LNCaP clone FGC (cell line): ENCODE measurements at places on chromosomes 16 and 17.

DNA sequence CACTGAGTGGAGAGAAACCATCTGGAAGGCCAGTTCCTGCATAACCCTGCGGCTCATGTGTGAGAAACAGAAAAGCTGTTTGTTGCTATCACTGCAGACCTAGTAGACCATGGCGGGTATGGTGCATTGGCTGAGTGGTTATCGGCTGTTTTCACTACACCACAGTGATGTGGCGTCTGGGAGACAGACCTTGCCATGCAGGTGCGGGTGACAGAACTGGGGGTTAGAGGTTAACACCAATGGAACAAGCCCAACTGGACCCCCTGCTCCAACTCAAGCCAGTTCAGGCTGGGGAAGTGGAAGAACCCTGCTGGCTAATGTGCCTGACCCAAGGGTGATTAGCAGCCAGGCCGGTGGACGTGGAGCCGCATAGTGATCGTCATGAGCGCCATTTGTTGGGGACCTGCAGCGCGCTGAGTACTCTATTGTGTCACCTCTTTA, 91.9 kb downstream of the IRF8 start:
- DNase-seq: no peak

DNA sequence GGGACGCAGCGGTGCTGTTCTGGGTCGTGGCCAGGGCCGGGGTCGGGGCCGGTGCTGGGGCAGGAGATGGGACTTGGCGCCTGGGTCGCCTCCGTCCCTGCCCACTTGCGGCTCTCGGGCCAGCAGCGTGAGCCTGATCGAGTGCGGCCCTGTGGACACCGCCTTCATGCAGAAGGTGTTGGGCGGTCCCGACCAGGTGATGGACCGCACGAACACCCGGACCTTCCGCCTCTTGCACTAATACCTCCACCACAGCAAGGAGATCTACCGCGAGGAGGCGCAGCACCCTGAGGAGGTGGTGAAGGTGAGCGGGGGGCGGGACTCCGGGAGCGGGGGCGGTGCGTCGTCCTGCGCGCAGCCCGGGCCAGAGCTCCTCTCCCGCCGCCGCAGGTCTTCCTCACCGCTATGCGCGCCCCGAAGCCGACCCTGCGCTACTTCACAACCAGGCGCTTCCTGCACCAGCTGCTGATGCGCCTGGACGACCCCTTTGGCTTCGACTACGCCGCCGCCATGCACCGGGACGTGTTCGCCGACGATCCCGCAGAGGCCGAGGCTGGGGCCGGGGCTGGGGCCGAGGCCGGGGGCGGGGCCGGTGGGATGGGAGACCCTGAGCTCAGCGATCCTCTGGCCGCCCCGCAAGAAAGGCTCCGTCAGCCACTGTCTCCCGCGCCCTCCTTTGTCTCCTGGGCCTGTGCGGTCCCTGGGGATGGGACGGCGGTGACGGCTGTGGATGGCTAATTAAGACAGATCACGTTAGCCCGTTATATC, 4.5 kb upstream of the HSD17B1 start:
- no peak for DNase-seq

DNA sequence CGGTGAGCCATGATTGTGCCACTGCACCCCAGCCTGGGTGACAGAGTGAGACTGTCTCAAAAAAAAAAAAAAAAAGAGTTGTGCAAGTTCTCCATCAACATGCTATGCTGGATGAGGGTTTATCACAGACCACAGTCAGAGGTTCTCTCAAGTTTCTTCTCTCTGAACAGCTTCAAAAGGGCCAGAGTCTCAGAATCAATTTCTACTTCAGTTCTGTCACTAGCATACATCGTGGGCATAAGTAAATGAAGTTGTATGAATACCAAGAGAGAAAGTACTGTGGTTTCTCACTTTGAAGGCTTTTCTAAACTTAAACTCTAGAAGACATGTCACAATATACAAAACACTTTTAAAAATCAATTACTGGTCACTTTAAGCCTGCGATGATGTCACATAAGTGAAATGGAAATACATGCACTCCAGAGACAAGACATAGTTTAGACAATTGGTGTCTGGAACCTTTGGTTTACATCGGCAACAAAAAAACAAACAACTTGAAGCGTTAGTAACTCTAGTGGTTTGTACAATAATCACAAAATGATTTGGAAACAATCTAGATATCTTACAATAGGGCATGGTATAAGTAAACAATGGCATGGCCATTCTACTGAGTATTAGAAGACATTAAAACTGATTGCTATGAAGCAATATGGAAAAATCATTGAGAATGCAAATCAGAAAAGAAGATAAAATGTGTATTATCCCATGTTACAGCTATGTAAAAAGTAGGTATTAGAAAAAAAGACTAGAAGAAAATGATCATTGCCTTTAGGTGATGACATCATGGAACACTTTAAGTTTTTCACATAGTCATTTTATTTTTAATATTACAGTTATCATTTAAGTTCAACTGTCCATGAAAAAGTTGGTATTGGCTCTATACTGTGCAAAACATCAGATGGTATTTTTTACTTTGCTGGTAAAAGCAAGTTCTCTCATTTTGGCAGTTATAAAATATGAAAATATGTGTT, 232.3 kb downstream of the ZFHX3 start:
- DNase-seq: no peak

DNA sequence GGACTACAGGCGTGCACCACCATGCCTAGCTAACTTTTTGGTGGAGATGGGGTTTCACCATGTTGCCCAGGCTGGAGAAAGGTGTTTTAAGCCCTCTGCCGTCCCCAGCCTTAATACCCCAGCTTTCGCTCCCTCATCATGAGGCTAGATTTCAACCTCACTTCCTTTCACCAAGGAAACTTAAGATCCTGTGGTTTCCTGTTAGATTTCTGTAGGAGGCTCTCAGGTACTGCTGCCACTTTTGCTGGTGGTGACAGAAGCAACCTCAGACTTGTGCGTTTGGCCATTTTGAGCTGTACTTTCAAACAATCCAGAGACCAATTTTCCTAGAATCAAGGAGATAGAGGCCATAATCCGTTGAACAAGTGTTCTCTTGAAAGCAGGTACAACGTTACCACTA, 36.2 kb downstream of the MPHOSPH6 start:
- no peak for DNase-seq

GRCh38 chr16:11370084-11370931, 25.0 kb downstream of the RMI2 start:
- no peak for DNase-seq

DNA sequence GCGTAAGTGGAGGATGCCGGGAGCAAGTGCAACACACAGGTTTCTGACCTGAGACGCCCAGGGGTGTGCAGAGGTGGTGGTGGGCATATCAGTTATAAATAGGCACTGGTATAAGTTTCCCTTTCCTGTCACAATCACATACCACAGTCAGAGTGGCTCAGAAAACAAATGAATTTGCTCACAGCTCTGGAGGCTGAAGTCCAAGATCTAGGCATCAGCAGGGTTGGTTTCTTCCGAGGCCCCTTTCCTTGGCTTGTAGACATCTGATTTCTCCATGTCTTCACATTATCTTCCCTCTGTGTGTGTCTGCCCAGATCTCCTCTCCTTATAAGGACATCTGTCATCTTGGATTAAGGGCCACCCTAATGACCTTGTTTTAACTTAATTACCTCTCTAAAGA, 250.5 kb upstream of the TNRC6C start:
- no peak for DNase-seq

GRCh38 chr16:78487471-78487870, 388.0 kb downstream of the WWOX start:
- DNase-seq: no peak

DNA sequence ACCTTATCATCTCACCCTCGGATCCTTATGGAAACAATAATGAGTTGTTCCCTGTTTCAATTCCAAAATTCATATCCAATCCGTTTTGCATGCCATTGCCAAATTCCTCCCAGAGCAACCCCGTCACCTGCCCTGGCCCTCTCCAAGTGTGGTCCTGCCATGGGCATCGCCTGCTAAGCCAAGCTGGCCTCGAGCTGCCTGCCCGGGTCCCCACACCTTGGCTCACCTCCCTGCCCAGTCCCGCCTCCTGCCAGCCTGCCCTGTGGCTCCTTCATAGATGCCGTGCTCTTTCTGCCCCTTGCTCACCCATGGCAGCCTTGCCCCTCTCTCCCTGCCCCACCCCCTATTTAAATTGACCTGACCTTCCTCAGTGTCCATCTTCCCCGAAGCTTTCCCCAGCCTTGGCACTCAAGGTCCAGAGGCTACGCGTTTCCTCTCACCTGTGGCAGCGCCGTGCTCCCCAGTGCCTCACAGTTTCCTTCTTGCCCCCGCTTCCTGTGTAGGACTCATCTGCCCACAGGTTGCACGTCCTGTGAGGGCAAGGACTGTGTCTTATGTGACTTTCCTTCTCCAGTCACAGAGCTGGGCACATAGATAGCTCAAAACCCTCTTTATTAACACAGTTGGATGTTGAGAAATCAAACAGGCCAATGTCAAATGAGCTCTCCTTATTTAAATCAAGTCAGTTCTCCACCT, 12.7 kb downstream of the MAPT start:
- DNase-seq: no peak

DNA sequence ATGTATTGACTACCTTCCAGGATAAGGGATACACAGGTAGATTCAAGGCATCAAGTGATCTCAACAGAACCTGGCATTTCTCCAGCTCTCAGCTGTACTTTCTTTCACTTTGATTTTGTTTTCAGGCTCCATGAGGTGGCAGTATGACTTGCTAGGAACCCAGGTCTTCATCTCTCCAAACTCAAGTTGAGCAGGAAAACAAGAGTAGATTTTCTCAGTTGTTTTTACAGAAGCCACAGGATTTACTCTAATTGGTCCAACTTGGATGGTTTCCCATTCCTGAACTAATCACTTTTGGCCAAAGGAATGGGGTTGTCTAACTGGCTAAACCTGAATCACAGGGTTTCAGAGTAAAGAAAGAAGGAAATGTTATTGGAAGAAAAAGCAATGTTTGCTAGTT, 146.6 kb downstream of the TRIM37 start:
- DNase-seq: peak; percentile 91

GRCh38 chr16:1770328-1771187, 785 bp downstream of the NME3 start:
- peak; percentile 90 for DNase-seq

- no peak for DNase-seq
Observed at GRCh38 chr17:57801044-57801711, 48.7 kb downstream of the MRPS23 start.

- DNase-seq: peak; percentile 2
Observed at GRCh38 chr17:9291912-9292560, 270.7 kb downstream of the NTN1 start.

GRCh38 chr17:2563061-2563460, 30.4 kb upstream of the PAFAH1B1 start:
- DNase-seq: no peak

- no peak for DNase-seq
Observed at GRCh38 chr16:53495325-53495724, 7.7 kb downstream of the AKTIP start.

DNA sequence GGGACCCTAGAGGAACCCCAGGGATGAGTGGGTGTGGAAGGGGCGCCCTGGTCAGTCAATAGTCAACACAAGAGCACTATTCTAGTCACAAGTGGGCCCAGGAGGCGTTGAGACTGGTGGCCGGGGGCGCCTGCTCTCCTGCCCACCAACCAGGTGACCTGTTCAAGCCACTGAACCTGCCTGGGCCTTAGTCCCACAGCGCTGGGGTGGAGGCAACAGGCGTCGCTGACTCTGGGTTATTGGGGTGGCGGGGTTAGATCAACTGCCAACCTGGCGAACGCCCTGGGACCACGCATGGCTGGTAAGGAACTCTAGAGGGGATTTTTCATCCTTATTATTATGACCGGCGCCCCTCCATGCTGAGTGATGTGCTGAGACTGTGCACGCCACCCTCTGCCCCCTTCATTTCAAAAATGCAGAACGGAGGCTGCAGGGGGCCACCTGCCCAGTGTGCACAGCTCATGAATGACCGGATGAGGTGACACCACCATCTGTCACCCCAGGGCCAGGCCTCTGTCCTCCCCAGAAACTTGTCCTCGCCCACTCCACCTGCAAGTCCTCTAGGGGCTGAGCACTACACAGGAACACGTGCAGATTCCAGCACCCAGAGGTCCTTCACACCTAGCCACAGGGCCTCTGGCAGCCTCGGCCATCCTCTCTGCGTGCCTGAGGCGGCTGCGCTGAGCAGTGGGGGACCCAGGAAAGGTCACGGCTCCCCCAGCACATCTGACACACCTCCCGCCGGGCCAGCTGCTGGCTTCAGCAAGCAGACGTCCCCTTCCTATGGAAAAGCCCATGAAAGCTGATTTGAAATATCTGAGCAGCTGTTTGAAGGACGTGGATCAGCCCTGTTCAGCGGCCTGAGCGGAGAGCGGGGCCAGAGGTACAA, 51.6 kb upstream of the DNAH17 start:
- DNase-seq: no peak

DNA sequence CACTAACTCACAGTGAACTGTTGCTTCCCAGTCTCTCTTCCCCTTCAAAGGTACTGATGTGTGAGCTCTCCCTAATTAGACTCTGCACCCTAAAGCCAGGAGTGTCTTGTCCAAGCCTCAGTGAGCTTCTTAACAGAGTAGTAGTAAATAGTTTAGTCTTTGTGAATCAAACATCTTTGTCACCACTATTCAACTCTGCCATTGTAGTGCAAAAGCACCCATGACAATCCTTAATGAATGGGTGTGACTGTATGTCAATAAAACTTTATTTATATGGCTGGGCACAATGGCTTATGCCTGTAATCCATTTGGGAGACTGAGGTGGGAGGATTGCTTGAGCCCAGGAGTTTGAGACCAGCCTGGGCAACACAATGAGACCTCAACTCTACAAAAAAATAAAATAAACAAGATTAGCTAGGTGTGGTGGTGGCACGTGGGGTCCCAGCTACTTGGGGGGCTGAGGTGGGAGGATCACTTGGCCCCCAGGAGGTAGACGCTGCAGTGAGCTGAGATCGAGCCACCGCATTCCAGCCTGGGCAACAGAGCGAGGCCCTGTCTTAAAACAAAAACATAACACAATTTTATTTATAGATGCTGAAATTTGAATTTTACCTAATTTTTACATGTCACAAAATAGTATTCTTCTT, 45.5 kb upstream of the TNRC6A start:
- DNase-seq: no peak

DNA sequence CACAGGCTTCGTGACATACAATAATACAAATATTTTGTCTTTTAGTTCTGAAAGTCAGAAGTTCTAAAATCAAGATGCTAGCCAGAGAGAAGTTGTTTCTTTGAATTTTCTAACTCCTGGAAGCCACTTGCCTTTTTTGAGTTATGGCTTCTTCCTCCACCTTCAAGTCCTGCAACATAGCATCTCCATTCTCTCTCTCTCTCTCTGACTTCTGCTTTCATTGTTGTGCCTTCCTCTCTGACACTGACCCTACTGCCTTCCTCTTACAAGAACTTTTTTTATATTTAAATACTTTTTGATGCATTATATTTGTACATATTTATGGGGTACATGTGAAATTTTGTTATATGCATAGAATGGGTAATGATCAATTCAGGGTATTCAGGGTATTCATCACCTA, 205.9 kb downstream of the MAP2K6 start:
- DNase-seq: no peak

- DNase-seq: no peak
Observed at GRCh38 chr17:62627219-62627903, at the start of gene MRC2. Gene MRC2 (plus strand): TSS chr17:62627670. CDS start chr17:62627803, 133 bp downstream.

- no peak for DNase-seq
Observed at GRCh38 chr17:45137561-45138305, 2.2 kb downstream of the ACBD4 start.

GRCh38 chr16:46947900-46948547, 25.4 kb downstream of the DNAJA2 start:
- peak; percentile 26 for DNase-seq
